ENCODE measurements at places on chromosomes 3 and 15.
A peak's percentile ranks its signal among the peaks of the same experiment; 100 is the strongest.

- no peaks in the 10 kb centered on the region for H3K27me3 ChIP-seq
- H3K36me3 ChIP-seq = no peaks in the 10 kb centered on the region
- H3K4me1 ChIP-seq = peaks cover 3% of the 10 kb centered on the region
- H3K4me3 ChIP-seq = no peak overlapping the region
- no peak for DNase-seq
- H3K27ac ChIP-seq = no peak overlapping the region
Measured at GRCh38 chr3:30470496-30470895, 135.9 kb upstream of the TGFBR2 start.

GRCh38 chr3:14368885-14369284, 33.5 kb upstream of the SLC6A6 start:
- no peak for DNase-seq
- H3K4me3 ChIP-seq = no peak overlapping the region
- H3K4me1 ChIP-seq = peaks cover 2% of the 10 kb centered on the region
- H3K27me3 ChIP-seq = peaks cover 10% of the 10 kb centered on the region
- no peaks in the 10 kb centered on the region for H3K36me3 ChIP-seq

GRCh38 chr3:196414469-196414868, 17.8 kb downstream of the UBXN7 start:
- H3K27me3 ChIP-seq = no peaks in the 10 kb centered on the region
- DNase-seq = no peak
- no peak overlapping the region for H3K27ac ChIP-seq
- H3K4me3 ChIP-seq = no peak overlapping the region
- H3K4me1 ChIP-seq = peaks cover 5% of the 10 kb centered on the region
- peaks cover 8% of the 10 kb centered on the region for H3K36me3 ChIP-seq

DNA sequence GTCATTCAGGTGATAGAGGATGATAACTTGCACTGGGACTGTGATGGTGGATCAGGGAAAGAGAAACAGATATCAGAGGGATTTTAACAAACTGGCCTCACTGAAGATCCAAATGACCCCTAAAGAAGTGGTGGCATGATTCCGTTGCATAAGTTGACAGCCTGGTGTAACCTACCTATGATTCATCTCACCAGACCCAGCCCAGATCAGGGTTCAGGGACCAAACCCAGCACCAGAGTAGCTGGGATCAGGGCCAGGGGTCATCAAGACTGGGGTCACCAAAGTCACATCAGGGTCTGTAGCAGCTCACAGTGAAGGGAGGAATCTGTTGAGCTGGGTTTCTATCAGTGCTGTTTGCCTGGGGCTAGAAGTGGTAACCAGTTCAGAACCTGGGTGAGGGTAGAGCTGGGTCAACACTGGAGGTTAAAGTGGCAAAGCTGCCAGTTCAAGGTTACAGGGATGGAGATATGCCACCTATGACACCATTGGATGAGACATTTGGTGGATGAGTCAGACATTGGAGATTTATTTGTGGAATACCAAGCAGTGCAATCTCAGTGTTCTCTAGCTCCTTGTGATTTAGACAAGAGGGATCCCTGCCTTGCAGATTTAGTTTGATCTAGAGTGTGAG, 35.9 kb downstream of the CASR start:
- H3K4me1 ChIP-seq = peaks cover 5% of the 10 kb centered on the region
- no peaks in the 10 kb centered on the region for H3K36me3 ChIP-seq
- no peak overlapping the region for H3K4me3 ChIP-seq

DNA sequence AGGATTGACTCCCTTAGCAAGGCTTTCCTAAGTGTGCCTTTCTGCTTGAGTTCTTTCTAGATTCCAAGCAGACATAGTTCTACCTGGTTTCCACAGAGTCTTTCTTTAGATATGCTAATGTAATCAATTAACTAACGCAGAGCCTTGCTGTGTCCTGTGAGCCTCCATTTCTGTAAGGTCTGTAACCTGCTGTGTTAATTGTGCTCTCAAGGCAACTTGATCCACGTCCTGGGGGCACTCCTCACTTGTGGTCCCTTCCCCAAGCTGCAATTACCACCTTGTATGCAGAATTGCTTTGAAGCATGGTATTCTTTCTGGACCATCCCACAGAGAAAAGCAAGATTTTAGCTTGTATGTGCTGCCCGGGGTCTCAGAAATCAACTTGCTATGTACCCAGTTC, 29.5 kb upstream of the THSD4 start:
- no peak overlapping the region for H3K4me3 ChIP-seq
- no peak overlapping the region for H3K27ac ChIP-seq

- DNase-seq = no peak
- no peak overlapping the region for H3K27ac ChIP-seq
- H3K27me3 ChIP-seq = no peaks in the 10 kb centered on the region
- peaks cover 3% of the 10 kb centered on the region for H3K4me1 ChIP-seq
- H3K36me3 ChIP-seq = no peaks in the 10 kb centered on the region
- H3K4me3 ChIP-seq = no peak overlapping the region
Measured at GRCh38 chr3:131602011-131602779, 99.4 kb upstream of the MRPL3 start.

DNA sequence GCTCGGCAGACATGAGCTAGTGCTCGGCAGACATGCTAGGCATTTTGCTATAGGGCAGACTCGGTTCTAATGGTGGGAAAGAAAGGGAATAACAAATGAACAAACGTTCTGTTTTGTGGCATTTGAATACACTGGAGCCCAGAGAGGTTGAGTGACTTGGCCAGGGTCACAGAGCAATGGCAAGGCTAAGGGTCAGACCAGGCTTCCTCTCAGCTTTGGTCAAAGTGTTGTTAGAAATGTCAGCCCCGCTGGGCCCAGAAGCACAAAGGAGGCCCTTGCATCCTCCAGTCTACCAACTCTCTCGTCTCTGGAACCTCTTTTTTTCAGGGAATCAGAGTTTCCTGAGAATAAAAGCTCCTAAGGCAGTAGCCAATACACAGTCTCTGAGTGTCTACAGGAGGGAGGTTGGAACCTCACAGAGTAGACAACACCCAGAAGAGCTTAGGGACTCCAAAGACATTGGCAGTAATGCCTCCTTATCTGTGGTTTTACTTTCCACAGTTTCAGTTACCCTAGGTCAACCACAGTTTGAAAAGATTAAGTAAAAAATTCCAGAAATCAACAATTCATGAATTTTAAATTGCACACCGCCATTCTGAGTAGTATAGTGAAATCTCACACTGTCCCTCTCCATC, 47.3 kb downstream of the SSUH2 start:
- H3K27me3 ChIP-seq = no peaks in the 10 kb centered on the region
- no peaks in the 10 kb centered on the region for H3K36me3 ChIP-seq
- no peak overlapping the region for H3K4me3 ChIP-seq
- H3K27ac ChIP-seq = no peak overlapping the region

DNA sequence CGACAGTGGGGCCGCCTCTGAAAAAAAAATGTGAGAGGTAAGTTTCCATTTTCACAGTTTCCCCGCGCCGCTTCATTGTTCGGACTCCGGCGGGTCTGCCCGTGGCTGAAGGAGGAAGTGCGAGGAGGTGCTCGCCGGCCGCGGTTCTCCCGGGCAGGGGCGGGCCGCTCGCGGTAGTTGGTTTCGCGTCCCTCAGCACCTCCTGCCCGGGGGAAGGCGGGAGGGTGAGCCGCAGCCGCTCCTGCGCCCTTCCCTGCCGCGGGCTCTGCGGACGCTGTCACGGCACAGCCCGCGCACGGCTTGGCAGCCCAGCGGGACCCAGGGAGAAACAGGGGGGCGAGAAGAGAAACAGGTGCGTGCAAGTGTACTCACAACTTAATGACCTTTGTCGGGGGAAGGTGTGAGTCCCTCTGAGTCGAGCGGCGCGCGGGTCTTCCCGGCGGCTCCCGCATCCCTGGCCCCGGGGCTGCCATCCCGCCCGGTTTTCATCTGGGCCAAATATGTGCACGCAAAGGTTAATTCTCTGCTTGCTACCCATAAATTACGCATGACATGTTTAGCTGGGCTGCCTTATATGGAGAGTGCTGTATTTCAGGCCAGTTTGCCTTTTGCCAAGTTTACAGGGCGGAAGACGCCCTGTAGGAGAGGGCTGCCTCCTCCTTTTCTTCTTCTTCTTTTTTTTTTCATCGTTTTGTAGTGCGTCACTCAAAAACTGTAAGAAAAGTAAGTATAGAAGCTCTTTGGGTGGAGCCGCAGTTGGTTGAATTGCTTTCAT, 514 bp downstream of the MBNL1 start:
- H3K4me1 ChIP-seq = peaks cover 36% of the 10 kb centered on the region
- H3K27me3 ChIP-seq = peaks cover 2% of the 10 kb centered on the region
- H3K4me3 ChIP-seq = peak overlapping the region; percentile 99
- H3K27ac ChIP-seq = peak overlapping the region; percentile 90
- no peak for DNase-seq

DNA sequence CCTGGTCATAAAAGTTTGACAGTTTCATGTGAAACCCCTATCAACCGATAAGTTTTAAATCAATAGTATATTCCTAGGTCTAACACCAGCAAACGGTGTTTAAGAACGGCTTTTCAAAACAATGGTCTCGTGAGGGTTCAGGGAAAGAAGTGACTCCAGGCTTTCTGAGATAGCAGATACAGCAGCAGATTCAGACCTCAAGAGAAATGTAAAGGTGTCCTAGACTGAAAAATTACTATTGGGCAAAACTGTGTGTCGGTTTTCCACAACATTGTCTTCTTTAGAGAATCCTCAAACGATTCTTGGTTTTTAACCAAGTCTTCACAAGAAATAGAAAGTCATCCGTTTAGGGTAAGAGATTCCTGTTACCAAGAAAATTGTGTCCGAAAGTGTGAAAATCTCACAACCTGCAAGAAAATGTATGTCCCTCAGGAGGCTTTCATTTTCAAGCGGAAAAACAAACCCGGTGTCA, 1.2 kb downstream of the SETD2 start:
- H3K27me3 ChIP-seq = peaks cover 10% of the 10 kb centered on the region
- peaks cover 30% of the 10 kb centered on the region for H3K4me1 ChIP-seq

GRCh38 chr15:51494411-51495314, 127.9 kb downstream of the DMXL2 start:
- no peaks in the 10 kb centered on the region for H3K27me3 ChIP-seq
- H3K4me1 ChIP-seq = peaks cover 7% of the 10 kb centered on the region
- no peak overlapping the region for H3K4me3 ChIP-seq
- no peak overlapping the region for H3K27ac ChIP-seq

GRCh38 chr3:168990134-168990533, 673.4 kb downstream of the MECOM start:
- no peak overlapping the region for H3K27ac ChIP-seq
- no peaks in the 10 kb centered on the region for H3K4me1 ChIP-seq
- no peaks in the 10 kb centered on the region for H3K27me3 ChIP-seq
- no peak for DNase-seq
- H3K36me3 ChIP-seq = no peaks in the 10 kb centered on the region

Measured in endothelial cell (in vitro differentiated cells).